Lung (tissue), 17 donors: ENCODE measurements at places on chromosomes 1 and 21. TPM values are rescaled to one million over a fixed set of nuclear protein-coding genes. Genes with fewer than 3 reads are reported as not detected.

The ELF3 gene
- polyA plus RNA-seq = 143 TPM

The TMEM81 gene
- 2.5 TPM for polyA plus RNA-seq

The PARS2 gene
- polyA plus RNA-seq = 1.3 TPM

The FLG2 gene
- polyA plus RNA-seq = not detected

The MROH9 gene
- polyA plus RNA-seq = 0.49 TPM

The MYBPH gene
- polyA plus RNA-seq = 0.41 TPM

The CD48 gene
- polyA plus RNA-seq = 126 TPM
